ENCODE measurements at places on chromosomes 1 and 21. TPM values are rescaled to one million over a fixed set of nuclear protein-coding genes. Genes with fewer than 3 reads are reported as not detected.

The KRTAP19-3 gene
- total RNA-seq, result not detected

DNA sequence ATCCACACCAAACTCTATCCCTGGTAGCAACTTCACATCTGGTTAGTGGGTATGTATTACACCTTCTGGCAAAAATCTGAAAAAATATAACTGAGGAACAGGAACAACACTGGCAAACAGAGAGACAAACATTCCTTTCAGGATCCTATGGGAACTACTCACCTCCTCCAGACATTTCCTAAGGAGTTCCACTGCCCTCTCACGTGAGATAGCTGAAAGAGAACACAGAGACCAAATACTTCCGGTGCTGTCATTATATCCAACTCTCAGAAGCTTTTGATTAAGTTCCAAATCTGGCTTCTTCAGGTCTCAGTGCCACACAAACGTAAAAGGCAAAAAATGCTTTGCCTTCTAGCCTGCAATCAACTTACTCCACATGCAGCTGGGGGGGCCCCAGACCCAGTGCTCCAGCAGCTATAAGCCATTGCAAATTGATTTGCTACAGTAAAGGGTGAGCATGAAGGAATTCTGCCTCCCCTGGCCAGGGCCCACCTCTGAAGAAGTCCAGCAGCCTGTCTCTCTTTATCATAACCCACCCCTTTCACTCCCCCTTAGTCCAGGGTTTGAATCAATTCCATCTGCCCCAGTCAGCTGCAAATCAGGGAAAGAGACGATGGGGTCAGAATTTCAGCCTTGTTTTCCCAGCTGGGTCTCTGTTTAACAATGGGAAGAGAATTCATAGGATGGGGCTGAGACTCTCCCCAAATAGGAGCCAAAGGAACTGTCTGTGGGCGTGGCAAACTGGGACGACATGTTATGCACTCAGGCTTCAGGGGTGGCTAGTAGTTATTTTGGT is 32.2 kb downstream of the TFAP2E start:
- no peaks in the 10 kb centered on the region for H3K27me3 ChIP-seq
- H3K36me3 ChIP-seq, result peaks cover 43% of the 10 kb centered on the region

DNA sequence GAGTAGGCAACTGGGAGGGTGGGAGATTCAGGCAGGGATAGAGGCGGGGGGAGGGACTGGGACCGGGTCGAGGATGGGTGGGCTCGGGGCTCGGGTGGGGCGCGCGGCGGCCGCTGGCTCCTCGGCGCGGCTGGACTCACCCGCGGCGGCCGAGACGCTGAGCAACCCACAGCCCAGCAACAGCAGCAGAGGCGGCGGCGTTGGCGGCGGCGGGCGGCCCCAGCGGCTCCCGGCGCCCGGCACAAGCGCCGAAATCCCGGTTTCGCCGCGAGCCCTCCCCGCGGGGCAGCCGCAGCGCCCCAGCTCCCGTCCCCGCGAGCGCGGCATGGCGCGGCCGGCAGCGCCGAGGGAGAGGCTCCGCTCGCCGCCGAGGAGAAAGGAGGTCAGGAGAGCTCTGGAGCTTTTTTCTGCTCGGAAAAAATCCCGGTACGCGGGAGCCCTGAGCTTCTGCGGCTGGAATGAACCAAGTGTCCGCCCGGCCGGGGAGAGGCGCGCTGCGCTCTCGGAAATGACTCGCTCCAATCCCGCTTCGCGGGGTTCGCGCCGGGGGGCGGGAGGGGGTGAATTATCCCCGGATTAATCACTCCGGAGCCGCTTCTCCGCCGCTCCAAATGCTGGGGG is at the start of gene CSMD2:
Gene CSMD2, minus strand, starts transcription at position 460 of the 621 bp plus-strand sequence. Its CDS starts 133 bp downstream, at position 327.
- H3K4me1 ChIP-seq, result peaks cover 12% of the 10 kb centered on the region
- H3K4me3 ChIP-seq, result peak within 1 kb of the TSS; percentile 78
- peaks cover 10% of the 10 kb centered on the region for H3K27me3 ChIP-seq
- H3K27ac ChIP-seq, result no peak within 1 kb of the TSS
- H3K36me3 ChIP-seq, result no peaks in the 10 kb centered on the region
- DNase-seq, result peak; percentile 49

GRCh38 chr21:45805321-45805720 is 161.8 kb downstream of the PCBP3 start:
- no peaks in the 10 kb centered on the region for H3K36me3 ChIP-seq
- no peak overlapping the region for H3K4me3 ChIP-seq
- DNase-seq, result no peak

DNA sequence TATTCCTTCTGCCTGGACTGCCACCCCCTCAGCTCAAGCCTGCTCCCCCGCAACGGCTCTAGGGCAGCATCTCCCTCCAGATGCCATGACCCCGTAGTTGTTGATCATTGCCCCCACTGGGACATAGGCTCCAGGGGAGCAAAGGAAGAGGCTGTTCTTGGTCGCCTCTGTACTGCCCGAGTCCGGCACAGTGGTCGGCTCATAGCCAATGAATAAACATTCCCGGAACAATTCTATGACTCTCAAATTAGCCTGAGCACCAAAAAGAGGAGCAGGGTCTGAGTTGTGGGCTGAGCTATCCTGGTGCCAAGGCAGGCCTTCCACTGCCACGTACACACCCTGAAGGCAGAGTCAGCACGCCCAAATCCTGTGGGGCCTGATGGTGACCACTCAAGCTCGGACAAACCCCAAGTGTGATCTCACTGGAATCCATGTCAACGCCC is 33.1 kb downstream of the CAPZB start:
- peak; percentile 88 for DNase-seq
- peak overlapping the region; percentile 73 for H3K4me3 ChIP-seq
- H3K27ac ChIP-seq, result peak overlapping the region; percentile 96
- peaks cover 1% of the 10 kb centered on the region for H3K27me3 ChIP-seq
- H3K36me3 ChIP-seq, result peaks cover 7% of the 10 kb centered on the region
- peaks cover 98% of the 10 kb centered on the region for H3K4me1 ChIP-seq
